ENCODE measurements at places on chromosomes 12 and 14.

DNA sequence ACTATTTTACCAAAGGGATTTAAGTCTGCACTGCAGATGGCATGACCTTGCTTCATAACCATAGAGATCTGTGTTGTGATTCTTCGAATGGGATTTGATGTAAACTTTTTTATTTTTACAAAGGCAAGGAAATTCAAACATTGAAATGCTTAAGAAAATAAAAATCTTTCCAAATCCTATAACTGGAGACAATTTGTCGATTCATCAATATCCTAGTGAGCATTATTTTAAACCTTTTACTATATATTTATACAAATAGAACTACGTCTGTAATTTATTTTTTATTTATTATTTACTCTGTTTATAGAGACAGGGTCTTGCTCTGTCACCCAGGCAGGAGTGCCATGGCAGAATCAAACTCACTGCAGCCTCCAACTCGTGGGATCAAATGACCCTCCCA lies 14.3 kb upstream of the SCAF11 start:
- no peak for DNase-seq

- DNase-seq, result no peak
Measured at GRCh38 chr12:19515179-19515578, 75.9 kb downstream of the AEBP2 start.

DNA sequence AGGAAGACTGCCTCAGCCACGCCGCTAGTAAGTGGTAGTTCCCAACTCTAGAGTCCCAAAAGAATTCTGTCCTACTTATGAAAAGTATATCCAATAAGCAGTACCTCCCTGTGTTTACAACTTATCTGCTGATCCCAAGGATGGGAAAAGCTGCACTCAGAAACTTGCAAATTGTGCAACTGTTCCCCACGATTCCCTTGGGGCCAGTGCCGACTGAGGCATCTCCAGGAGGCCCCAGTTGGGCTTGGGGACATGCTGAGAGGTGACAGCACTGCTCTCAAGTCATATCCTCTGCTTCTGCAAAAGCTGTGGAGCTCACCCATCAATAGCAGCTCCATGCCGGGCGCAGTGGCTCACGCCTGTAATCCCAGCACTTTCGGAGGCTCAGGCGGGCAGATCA lies 23.7 kb downstream of the SPRING1 start:
- DNase-seq, result no peak

DNA sequence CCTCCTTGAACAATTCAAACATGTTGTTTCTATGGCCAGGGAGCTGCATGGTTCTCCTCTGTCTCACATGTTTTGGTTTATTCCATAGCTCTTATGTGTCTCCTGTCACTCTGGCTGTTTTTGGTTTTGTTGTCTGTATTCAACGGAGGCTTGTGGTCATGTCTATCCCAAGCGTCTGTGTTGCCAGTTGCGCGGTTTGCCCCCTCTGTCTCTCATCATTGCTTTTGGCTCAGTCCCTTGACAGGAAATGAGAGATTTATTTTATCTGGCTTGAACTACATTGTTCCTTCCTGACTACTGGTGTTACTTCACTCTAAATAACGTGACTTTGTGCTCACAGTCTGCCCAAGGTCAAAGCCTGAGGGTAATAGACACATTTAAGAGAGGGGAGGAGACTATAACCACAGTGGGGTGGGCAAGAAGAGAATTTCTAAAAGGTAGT lies 96.4 kb upstream of the SOX5 start:
- DNase-seq, result peak; percentile 20

GRCh38 chr12:51399891-51400290 lies 8.7 kb upstream of the GALNT6 start:
- DNase-seq, result no peak
